Activated gamma-delta T cell treated with Interleukin-2 at 50 U/mL for 16 hours (primary cell): ENCODE measurements at places on chromosomes 6 and 20.

DNA sequence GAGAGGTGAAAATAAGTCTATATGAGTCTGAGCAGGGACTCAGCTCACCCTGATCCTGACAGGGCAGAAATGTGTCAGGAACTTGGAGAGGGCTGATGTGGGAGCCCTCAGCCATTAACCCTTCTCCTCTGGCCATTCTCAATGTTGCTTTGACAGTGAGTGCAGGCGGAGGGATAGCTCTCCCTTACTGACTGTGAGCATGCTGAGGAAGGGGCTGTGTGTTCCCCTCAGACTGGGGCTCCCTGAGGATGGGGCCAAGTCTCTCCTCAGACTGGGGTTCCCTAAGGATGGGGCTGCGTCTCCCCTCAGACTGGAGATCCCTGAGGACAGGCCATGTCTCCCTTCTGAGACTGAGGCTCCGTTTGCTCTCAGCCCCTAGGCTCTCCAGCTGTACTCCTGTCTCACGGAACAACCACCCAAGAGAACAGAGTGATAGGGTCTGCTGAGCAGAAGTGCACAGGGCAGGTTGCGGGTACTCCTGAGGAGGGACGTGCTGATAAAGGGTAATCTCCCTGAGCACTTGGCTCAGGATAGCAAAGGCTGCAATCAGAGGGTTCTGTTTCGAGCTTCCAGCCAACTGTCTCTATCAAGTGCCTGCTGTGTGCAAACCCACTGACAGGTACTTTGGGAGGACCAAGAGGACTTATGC lies 141.0 kb downstream of the MRPL14 start:
- DNase-seq: no peak

GRCh38 chr6:14321992-14322772 lies 204.6 kb downstream of the CD83 start:
- no peak for DNase-seq

DNA sequence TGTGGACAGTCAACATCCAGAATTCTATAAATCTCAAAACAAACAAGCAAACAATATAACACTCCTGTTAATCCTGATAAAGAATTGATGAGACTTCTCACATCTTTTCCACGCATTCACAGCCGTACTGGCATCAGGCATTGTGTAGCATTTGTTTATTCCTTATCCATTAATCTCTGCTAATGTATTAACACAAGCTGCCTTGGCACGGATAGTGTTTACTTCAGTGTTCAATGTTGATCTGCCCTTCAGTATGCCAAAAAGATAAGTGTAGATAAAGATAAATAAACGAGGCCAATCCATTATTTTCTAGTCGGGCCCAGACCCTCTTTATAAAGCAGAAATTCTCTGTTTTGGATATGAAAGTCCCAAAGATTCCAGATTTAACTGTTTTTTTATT lies 16.1 kb downstream of the UFL1 start:
- no peak for DNase-seq

- no peak for DNase-seq
Measured at GRCh38 chr20:57291003-57291402, 24.6 kb upstream of the BMP7 start.

DNA sequence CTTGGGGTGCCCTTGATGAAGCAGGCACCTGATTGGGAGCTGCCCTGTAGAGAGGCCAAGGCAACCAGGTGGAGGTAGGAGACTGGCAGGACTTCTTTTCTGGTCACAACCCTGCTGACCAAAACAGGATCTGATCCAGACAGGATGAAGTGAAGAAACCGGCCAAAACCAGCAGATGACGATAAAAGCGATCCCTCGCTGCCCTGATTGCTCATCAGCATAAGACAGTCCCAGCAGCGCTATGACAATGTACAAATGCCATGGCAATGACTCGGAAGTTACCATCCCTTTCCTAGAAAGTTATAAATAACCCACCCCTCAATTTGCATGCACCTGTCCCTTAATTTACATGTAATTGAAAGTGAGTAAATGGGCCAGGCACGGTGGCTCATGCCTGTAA lies 88.4 kb upstream of the PDE10A start:
- no peak for DNase-seq

GRCh38 chr6:129717277-129717676 lies 7.3 kb upstream of the ARHGAP18 start:
- no peak for DNase-seq

GRCh38 chr6:37727996-37728395 lies 30.3 kb upstream of the MDGA1 start:
- no peak for DNase-seq

DNA sequence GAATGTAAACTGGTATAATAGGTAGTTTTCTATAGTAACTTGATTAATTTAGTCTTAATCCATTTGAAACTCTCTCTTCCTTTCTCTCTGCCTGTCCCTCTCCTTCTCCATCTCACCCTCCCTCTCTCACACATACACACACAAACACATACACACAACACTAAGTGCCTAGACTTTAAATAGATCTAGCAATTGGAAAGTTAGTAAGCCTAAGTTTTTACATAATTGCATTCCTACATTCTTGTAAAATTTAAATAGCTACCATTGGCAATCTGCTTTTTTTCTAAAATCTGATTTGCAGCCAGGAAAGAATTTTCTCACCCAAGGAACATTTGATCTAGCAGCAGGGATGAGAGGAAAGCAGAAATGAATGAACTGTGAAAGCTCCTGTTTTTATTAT lies 15.7 kb downstream of the GFRA4 start:
- DNase-seq: no peak

- no peak for DNase-seq
Measured at GRCh38 chr6:103885446-103885845, 974.3 kb downstream of the HACE1 start.

- no peak for DNase-seq
Measured at GRCh38 chr20:54550776-54551396, 75.5 kb downstream of the DOK5 start.

DNA sequence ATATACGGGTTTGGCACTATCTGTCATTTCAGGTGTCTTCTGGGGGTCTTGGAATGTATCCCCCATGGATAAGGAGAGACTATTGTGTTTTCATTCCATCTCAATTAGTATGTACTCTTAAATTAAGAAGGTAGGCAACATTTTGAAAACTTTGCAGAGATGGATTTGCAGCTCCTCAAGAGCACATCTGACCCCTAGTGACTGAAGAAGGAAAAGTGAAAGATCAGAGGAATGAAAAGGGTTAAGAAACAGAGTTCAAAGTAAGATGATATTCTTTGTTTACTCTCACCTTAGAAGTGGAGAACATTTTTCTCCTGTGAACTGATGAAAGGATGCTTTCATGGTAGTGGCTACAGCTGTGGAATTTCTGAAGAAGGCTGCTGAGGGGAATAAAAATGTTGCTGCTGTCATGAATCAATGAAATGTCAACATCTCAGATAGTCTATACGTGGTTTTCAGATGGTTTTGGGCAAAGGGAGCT lies 41.5 kb downstream of the SH3BGRL2 start:
- DNase-seq: no peak

DNA sequence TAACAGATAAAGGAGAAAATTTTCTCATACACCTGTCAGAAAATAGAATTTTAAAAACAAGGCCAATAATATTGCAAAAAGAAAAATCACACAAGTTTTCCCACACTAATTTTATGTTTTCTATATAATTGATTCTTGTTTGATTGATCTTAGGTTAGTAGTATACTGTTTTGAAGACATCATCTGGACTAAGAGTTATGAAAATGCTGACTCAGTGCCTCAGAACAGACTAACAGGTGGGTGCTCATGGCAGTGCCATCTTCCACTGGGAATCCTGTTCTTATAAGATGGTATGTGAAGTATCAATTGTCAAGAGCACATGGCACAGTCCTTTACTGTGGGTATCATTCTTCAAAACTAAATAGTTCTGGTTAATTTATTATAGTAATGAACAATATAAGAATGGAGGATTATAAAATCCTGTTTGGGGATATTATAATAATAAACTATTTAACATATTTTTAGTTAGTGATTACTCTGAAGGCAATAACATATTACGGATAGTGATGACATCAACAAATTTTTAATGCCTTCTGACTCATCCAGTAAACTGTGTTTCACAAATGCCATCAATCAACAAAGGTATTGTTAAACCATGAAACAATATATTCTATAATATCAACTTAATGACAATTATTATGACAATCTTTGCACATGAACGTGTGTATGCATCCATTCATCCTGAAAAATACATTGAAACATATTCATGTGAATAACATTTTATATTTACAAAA lies 384.6 kb upstream of the KHDRBS2 start:
- no peak for DNase-seq

GRCh38 chr20:29299811-29300578 lies 1957.5 kb upstream of the DEFB115 start:
- no peak for DNase-seq

- peak; percentile 11 for DNase-seq
Measured at GRCh38 chr20:51562332-51563173, 20.0 kb upstream of the NFATC2 start.

- DNase-seq: peak; percentile 64
Measured at GRCh38 chr20:63520934-63521601, 503 bp downstream of the PPDPF start.

DNA sequence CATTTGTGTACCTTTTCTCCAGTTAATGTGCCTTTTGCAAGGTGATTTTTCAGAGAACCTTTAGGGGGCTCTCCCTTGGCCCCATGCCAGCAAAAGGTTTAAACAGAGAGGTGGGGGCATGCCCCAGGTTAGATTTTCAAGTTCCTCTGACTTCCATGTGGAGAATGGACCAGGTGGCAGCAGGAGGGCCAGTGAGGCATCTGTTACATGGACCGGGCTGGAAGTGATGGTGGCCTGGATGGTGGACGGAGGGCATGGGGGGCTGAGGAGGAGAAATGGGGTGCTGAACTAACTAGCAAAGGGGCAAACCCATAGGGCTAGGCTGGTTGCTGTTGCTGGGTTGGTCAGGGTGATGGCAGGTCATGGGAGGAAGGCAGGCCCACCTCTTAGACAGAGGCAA lies 20.7 kb upstream of the BPI start:
- no peak for DNase-seq

GRCh38 chr6:66962082-66962481 lies 1255.1 kb upstream of the EYS start:
- no peak for DNase-seq
